Effector memory CD8-positive, alpha-beta T cell (primary cell): ENCODE measurements at places on chromosomes 6 and 20.

DNA sequence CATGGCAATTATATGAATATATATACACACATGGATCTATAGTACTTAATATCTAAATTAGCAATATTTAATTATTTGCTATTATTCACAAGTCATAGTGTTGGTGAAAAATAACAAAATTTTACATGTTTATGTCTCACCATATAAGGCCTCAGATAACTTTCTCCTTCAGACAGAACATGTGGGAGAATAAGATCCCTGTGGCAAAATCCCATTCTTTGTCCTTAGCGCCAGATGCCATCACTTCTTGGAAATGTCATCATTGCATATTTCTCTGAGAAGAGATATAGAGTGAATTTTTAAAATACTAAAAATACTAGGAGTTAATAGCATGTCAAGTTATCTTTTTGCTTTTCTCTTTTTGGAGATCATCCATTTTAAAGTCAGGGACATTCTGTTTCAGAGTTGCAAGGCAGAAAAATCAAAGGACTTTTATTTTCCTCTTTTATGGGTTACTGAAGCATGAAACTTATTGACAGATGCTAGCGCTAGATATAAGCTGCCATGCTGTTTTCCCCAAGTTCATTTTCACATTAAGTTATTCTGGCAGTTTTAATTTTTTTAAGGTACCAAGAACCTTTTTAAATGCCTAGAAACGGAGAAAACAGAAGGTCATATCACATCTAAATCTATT, 30.4 kb upstream of the STXBP5 start:
- DNase-seq, result no peak

DNA sequence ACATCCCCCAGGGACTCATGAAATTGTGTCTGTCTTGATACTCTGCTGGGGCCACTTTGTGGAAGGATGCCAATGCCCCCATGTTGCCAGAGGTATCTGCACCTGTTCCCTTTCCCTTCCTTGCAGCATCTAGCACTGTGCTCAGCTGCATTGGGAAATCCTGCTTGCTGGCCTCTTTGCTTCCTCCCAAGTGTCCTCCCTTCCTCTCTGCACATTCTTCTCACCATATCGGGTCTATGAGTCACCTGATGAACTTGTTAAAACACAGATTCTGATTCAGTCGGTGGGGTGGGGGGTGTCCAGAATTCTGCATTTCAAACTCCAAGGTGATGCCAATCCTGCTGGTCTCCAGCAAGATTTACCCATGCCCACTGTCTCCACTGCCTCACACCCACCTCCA, 467.8 kb downstream of the PTPRT start:
- no peak for DNase-seq

GRCh38 chr20:15619341-15619740, 953.9 kb downstream of the KIF16B start:
- DNase-seq, result no peak

DNA sequence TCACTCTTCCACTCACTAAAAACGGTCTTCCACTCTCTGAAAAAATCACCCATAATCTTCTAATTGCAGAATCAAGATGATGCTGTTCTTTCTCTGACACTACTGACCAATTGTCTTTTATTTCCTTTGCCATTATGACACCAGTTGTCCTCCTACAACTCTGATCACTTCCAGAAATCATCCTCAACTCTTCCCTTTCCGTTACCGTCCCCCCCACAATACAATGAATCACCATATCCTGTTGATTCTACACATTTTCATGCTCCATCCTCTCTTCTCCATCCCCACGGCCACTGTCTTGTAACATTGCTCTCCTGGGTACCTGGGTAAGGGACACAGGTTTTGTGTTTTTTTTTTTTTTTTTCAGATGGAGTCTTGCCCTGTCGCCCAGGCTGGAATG, 2.5 kb upstream of the PPP2R5D start:
- no peak for DNase-seq

- no peak for DNase-seq
These were observed 109.8 kb upstream of the PTPRK start for GRCh38 chr6:128630213-128630612.

- no peak for DNase-seq
These were observed 16.5 kb downstream of the IGF2R start for GRCh38 chr6:159985296-159985945.

DNA sequence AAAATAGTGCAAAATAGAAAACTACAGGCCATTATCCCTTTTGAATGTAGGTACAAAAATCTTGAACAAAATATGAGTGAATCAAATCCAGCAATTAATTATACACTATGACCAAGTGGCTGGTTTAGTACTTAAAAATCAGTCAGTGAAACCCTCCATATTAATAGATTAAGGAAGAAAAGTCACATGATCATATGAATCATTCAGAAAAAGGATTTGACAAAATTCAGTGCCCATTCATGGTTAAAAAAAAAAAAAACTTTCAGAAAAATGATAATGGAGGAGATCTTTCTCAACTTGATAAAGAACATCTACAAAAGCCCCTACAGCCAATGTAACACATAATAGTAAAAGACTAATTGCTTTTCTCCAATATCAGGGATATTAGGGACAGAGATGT, 75.0 kb downstream of the FAM120B start:
- DNase-seq, result no peak

GRCh38 chr6:109821428-109821827, 130.3 kb downstream of the FIG4 start:
- no peak for DNase-seq

DNA sequence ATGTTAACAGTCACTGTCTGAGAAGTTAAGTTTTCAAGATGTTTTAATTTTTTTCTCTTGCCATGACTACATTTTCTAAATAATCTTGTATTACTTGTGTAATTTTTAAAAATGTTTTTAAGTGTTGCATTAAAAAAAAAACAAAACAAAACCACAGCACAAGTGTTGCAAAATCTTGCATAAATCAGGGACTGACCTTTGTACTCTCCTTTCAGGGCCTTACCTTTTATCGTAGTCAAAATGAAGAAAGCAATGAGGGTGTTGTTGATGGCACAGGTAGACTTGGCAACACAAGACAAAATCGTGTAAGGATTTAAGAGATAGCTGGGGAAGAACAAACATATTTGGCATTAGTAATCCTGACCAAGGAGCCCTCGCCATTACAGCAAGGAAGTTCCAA, 42.5 kb downstream of the PIGU start:
- DNase-seq, result no peak

DNA sequence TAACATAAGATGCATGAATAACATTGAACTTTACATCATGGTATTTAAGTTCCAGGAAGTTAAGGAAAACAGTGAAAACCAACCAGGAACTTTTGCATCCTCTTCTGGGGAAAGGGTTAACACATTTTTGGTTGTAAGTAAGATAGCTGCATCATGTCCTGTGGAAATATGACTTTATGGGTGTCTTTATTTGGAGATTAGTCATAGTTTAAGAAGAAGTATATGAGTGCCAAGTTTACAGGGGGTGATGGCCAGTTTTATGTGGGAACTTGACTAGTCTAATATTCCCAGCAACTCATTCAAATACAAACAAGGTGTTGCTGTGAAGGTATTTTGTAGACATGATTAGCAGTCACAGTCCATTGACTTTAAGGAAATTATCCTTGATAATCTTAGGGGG, 78.0 kb downstream of the PDE10A start:
- no peak for DNase-seq

DNA sequence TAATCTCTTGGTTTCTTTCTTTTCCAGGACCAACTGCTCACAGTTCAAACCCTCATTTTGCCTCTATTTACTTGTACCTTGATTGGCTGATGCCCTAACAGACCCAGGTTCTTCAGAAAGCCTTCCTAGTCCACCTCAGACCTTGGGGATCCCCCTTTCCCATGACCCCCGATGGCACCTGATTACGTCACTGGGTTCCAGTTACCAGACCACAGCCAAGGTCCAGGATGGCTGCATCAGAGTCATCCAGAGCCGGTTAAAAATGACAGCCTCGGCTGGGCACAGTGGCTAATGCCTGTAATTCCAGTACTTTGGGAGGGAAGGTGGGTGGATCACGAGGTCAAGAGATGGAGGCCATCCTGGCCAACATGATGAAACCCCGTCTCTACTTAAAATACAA, 4.5 kb downstream of the HLA-DOA start:
- DNase-seq, result no peak

GRCh38 chr6:96624957-96625356, 62.0 kb downstream of the FHL5 start:
- DNase-seq, result no peak

DNA sequence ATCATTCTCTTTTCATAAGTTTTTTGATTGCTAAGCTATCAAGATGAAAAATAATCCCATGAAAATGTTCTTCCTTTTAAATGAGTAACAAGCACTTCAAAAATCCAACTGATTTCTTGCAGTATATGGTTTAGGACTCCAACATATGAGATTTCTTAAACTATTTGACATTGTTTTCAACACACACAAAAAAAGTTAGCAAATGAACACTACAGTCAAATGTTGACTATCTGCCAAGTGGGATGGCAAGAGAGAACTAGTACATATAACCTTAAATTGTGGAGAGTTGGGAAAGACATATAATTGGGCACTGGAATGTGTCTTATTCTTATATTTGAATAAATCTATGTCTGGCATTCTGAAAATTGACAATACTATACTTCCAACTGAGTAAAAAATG, 15.6 kb downstream of the COL21A1 start:
- DNase-seq, result no peak

DNA sequence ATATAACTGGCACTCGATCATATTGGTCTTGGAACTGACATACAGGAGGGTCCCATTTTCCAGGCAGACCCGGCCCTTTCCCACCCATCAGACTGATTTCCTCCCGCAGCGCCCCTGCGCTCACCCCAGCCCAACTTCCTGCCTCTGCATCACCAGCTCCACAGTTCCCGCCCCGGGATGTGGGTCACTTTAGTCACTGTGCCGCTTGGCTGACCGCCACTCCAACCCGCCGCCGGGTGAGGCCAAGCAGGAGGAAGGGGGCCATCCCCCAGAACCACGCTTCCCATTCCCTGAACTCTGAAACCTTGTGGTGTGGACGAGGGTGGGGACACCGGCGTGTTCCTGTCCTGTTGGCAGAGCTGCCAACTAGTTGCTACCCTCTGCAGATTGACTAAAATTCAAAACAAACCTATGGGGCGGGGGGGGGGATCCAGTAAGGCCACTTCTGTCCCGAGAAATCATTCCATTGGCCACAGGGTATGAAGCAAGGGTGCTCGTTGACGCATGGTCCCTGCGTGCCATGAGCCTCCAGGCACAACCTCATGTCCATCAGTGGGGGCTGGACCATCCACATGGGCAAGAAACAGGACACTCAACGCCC, 12.3 kb downstream of the TGM2 start:
- no peak for DNase-seq

- DNase-seq, result no peak
These were observed 44.6 kb upstream of the CD93 start for GRCh38 chr20:23130622-23131140.

- DNase-seq, result no peak
These were observed 665.7 kb upstream of the GJE1 start for GRCh38 chr6:141467041-141467440.

GRCh38 chr6:161835500-161836215, 561.8 kb upstream of the AGPAT4 start:
- no peak for DNase-seq

GRCh38 chr6:87794922-87795885, 93.2 kb upstream of the AKIRIN2 start:
- DNase-seq, result no peak

DNA sequence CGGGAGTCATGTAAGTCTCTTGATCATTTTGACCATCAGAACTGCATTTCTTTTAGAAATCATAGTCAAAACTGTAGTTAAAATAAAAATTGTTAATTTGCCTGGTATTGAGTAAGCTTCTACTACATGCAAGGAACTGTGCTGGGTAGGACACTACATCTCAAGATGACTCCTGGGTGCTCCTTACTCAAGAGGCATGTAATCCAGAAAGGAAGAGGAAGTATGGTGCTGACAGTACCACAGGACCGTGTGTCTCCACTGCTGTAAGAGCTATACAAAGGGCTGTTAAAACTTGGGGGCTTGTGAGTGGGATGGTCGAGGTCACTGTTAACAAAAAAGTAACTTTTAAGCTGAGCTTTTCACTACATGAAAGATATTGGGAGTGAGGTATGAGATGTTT, 508.3 kb upstream of the SOX4 start:
- no peak for DNase-seq

GRCh38 chr20:54219751-54220426, 12.0 kb downstream of the PFDN4 start:
- no peak for DNase-seq

GRCh38 chr20:23609486-23610109, 3.9 kb upstream of the CST9 start:
- no peak for DNase-seq

GRCh38 chr6:56374841-56375369, 127.5 kb upstream of the COL21A1 start:
- no peak for DNase-seq

- DNase-seq, result no peak
These were observed 246.8 kb upstream of the TENT5A start for GRCh38 chr6:81999270-81999669.
